ENCODE measurements at places on chromosomes 2 and 18.
A peak's percentile ranks its signal among the peaks of the same experiment; 100 is the strongest.

DNA sequence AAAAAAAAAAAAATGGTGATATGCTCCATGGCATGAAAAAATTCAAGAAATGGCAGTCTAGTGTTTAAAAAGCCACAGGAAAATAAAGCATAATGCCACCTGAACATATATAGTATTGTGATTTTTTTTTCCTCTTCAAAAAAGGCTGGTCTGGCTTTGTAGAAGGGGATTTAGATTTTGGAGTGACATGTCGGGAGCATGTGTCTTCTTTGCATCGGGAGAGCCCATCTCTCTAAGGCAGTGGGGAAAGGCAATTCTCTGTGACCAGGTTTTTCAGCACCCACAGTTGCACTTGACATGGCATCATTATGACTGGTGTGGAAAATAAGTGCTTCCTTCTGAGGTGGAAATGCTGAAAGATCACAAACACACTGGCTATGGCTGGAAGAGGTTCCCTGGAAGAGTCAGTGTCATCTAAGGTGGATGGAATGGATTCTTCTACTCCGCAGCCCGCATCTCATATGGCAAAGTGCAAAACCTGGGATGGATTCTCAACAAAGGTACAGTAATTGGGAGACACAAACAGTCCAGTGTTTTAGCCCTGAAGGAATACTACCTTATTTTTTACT lies 172.5 kb downstream of the AGAP1 start:
- DNase-seq: peak; percentile 78

- DNase-seq: no peak
These were observed 76.6 kb upstream of the B3GNT7 start for GRCh38 chr2:231318954-231319353.

- DNase-seq: peak; percentile 33
These were observed 48.0 kb downstream of the COA5 start for GRCh38 chr2:98560256-98560771.

DNA sequence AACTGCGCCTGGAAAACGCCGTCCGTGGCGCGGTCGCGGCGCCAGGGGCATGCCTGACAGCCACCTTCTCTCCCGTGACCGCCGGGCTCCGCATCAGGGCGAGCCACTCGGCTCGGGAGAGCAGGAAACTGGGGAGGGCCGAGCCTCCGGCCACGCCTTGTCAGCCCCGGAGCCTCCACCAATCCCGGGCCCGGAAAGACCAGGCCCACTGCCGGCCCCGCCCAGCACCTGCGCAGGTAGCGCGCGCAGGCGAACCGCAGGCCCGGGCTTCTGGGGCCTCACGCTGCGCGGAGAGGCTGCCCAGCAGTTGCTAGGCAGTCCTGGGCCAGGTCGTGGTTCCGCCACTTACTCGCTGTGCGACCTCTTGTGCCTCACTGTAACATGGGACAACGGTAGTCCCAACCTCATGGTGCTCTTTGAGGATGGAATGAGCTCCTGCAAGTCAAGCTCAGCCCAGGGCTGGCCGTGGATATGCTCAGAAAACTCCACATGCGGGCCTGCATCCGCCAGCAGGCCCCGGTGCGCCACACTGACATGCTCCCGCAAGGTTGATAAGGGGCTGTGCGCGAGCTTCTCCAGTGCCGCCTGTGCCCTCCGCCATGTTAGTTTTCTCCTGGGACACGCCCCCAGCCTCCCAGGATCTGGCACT lies 97.1 kb downstream of the INHBB start:
- peak; percentile 92 for DNase-seq

DNA sequence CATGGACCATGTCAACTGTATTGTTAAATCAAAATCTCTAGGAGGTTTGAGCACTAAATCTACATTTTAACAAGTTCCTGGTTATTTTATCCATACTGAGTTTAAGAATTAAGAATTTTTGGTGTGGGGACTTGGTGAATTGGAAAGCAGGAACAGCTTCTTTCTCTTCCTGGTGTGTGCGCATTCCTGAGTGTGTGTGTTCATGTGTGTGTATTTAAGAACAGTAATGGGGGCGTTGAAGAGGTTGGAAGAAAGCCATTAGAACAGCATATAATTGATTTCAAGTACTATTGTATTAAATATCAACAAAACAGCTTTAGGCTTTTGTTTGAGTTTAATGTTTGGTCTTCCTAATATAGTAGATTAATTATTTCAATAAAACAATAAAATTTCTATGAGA lies 801.3 kb upstream of the ID2 start:
- no peak for DNase-seq

GRCh38 chr2:38037325-38037724 lies 38.6 kb downstream of the CYP1B1 start:
- no peak for DNase-seq

- no peak for DNase-seq
These were observed 1441.6 kb downstream of the SUCLG1 start for GRCh38 chr2:83017366-83018090.

- no peak for DNase-seq
These were observed 25.6 kb downstream of the FAP start for GRCh38 chr2:162217598-162217997.

- no peak for DNase-seq
These were observed 373.8 kb upstream of the RAB6C start for GRCh38 chr2:129605646-129606045.

- no peak for DNase-seq
These were observed 122.1 kb downstream of the ARL4C start for GRCh38 chr2:234374736-234375135.

All from hepatocyte (in vitro differentiated cells).